ENCODE measurements at places on chromosomes 7 and 10. TPM values are rescaled to one million over a fixed set of nuclear protein-coding genes. Genes with fewer than 3 reads are reported as not detected.

The KCP gene
- polyA plus RNA-seq: 0.54 TPM

The TMEM130 gene
- 12.3 TPM for polyA plus RNA-seq

The CACNB2 gene
- polyA plus RNA-seq: 14.3 TPM

The ZDHHC4 gene
- polyA plus RNA-seq: 52.2 TPM

The HOGA1 gene
- not detected for polyA plus RNA-seq

The CYP3A4 gene
- polyA plus RNA-seq: not detected

The PRKAG2 gene
- 22.7 TPM for polyA plus RNA-seq

The HILPDA gene
- polyA plus RNA-seq: 16.6 TPM

The ZNF804B gene
- polyA plus RNA-seq: 0.37 TPM

The AMZ1 gene
- not detected for polyA plus RNA-seq

The TUBB8 gene
- 0.69 TPM for polyA plus RNA-seq

The LRGUK gene
- polyA plus RNA-seq: 3.7 TPM

The WNT2 gene
- not detected for polyA plus RNA-seq

The LAMB1 gene
- polyA plus RNA-seq: 7.6 TPM

The TSPAN13 gene
- polyA plus RNA-seq: 315 TPM

The KAZALD1 gene
- polyA plus RNA-seq: 1.2 TPM

The KCNH2 gene
- polyA plus RNA-seq: 35.5 TPM

The MUC3A gene
- not detected for polyA plus RNA-seq

The RASA4B gene
- 43.0 TPM for polyA plus RNA-seq

The CYCS gene
- 151 TPM for polyA plus RNA-seq

The ANKRD1 gene
- polyA plus RNA-seq: not detected

The POU6F2 gene
- polyA plus RNA-seq: 3.1 TPM

The WEE2 gene
- polyA plus RNA-seq: 0.34 TPM

The PPP1R3A gene
- polyA plus RNA-seq: 1.6 TPM

The CAMK2B gene
- 67.3 TPM for polyA plus RNA-seq

The JCAD gene
- polyA plus RNA-seq: 2.3 TPM

The ZNF248 gene
- not detected for polyA plus RNA-seq

All from neural cell (in vitro differentiated cells).